ENCODE measurements at places on chromosomes 13 and 19.

- peaks cover 2% of the 10 kb centered on the region for H3K27me3 ChIP-seq
- H3K36me3 ChIP-seq, result no peaks in the 10 kb centered on the region
- DNase-seq, result no peak
- no peak overlapping the region for H3K27ac ChIP-seq
- no peaks in the 10 kb centered on the region for H3K4me1 ChIP-seq
Measured at GRCh38 chr19:6470173-6470572, 6.1 kb downstream of the CRB3 start.

DNA sequence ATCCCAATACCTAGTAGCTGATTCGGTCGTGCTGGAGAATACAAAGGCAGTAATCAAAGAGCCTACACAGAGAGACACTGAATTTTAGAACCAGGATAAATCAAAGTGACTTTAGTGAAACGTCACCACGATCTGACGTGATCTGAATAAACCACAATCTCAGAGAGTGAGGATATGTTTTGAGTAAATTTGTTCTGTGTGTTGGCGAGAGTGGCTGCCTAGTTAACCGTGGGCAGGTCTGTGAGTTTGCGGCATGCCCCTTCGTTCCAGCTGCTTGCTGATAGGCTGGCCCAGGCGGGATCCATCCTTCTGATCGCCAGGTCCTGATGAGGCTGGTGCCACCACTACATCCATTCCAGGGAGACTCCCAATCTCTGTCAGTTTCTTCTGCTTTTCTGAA, 40.4 kb downstream of the LRCH1 start:
- peaks cover 11% of the 10 kb centered on the region for H3K4me1 ChIP-seq
- no peaks in the 10 kb centered on the region for H3K27me3 ChIP-seq
- H3K36me3 ChIP-seq, result no peaks in the 10 kb centered on the region

GRCh38 chr13:21834521-21834920, 163.6 kb downstream of the FGF9 start:
- H3K4me1 ChIP-seq, result no peaks in the 10 kb centered on the region
- H3K27me3 ChIP-seq, result no peaks in the 10 kb centered on the region
- no peak overlapping the region for H3K4me3 ChIP-seq
- no peak overlapping the region for H3K27ac ChIP-seq
- no peak for DNase-seq

DNA sequence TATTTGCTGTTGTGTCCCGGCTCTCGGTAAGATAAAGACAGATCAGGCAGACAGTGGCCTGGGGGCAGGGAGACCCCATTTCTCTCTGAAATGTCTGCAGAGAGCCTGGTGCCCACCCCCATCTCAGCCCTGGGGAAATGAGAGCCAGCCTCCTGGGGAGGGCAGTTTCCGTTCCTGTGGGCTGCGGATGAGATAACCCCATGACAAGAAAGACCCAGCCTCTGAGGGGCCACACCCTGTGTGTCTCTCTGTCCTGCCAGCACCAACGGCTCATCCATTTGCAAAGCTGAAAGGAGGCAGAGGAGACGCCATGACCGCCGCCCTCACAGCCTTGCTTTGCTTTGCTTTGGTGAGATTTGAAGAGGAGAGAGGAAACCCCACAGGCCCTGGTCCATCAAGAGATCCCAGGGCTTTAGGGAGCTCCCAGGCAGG, 28.1 kb upstream of the KIR3DL3 start:
- H3K27ac ChIP-seq, result no peak overlapping the region
- no peaks in the 10 kb centered on the region for H3K36me3 ChIP-seq
- no peak for DNase-seq
- no peaks in the 10 kb centered on the region for H3K4me1 ChIP-seq
- no peak overlapping the region for H3K4me3 ChIP-seq
- no peaks in the 10 kb centered on the region for H3K27me3 ChIP-seq

GRCh38 chr19:53792721-53793433, 31.2 kb downstream of the NLRP12 start:
- no peak overlapping the region for H3K4me3 ChIP-seq
- peak; percentile 88 for DNase-seq
- no peaks in the 10 kb centered on the region for H3K27me3 ChIP-seq
- H3K4me1 ChIP-seq, result no peaks in the 10 kb centered on the region

DNA sequence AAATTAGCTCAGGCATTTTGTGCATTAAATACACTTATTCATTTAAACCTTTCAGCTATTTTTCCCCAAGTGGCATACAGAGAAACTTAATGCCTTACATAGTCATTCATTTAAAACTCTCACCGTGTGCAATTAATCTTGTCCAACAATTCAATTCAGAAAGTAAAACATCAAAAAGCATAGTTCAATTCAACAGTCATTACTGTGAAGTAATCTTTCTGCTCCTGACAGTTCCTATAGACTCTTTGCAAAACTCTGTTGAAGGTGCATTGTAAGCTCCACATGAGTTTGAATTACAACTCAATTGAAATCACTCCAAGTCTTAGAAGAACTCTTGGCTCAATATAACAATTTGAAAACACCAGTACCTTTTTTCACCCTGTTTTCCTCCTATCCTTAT, 228.3 kb downstream of the DACH1 start:
- no peak overlapping the region for H3K4me3 ChIP-seq
- H3K36me3 ChIP-seq, result no peaks in the 10 kb centered on the region
- peaks cover 9% of the 10 kb centered on the region for H3K4me1 ChIP-seq
- DNase-seq, result no peak

- H3K4me3 ChIP-seq, result no peak overlapping the region
- H3K27ac ChIP-seq, result no peak overlapping the region
- H3K4me1 ChIP-seq, result no peaks in the 10 kb centered on the region
- no peak for DNase-seq
- H3K27me3 ChIP-seq, result no peaks in the 10 kb centered on the region
Measured at GRCh38 chr13:45472171-45472705, 7.5 kb downstream of the COG3 start.
